Fibroblast of villous mesenchyme (primary cell): ENCODE measurements at places on chromosomes 5 and 9.

DNA sequence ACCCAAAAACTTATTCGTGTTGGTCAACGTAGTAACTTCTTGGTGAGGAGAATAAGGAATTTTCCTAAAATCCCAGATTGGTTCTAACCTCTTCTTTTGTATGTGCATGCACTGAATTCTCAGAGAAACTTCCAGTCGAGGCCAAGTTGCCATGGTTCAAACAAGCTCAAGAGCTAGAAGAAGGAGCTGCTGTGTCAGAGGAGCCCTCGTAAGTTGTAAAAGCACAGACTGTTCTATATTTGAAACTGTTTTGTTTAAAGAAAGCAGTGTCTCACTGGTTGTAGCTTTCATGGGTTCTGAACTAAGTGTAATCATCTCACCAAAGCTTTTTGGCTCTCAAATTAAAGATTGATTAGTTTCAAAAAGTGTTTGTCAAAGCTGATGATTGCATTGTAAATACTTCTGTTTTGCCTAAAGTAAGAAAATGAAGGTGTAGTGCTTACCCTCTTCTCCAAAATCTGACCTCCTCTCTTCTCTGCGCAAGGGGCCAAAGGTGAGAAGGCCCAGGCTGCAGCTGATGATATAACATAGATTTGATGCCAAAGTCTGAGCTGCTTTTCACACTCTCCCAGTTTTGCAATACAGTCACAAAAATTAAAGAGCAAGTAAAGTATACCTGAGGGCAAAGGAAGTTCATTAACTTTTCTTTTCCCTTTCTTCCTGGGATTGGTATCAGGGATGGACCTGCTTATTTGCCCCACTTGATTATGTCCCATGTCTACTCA, 210.8 kb downstream of the ADAMTSL1 start:
- DNase-seq = no peak

GRCh38 chr5:79151942-79152671, 40.5 kb downstream of the BHMT start:
- DNase-seq = peak; percentile 23

GRCh38 chr9:69206047-69206446, 32.0 kb downstream of the TJP2 start:
- DNase-seq = no peak

GRCh38 chr5:143134900-143135299, 268.6 kb downstream of the NR3C1 start:
- no peak for DNase-seq

DNA sequence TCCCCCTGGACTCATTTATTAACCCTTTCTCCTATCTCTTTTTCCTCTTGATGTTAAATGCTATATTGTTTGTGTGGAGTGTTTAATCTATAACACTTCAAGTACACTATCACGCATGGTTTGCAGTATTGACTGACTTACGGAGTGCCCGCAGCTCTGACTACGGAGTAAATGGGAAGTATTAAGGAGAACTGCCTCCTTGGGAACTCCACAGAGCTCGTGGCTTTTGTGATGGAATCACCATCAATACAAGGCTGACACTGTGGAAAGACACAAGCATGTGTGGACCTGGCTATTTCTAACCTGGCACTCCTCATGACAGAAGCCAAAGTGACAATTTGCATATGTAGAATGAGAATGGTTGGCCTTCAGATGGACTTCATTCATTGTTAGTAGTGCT, 66.2 kb downstream of the SFXN1 start:
- DNase-seq = no peak

DNA sequence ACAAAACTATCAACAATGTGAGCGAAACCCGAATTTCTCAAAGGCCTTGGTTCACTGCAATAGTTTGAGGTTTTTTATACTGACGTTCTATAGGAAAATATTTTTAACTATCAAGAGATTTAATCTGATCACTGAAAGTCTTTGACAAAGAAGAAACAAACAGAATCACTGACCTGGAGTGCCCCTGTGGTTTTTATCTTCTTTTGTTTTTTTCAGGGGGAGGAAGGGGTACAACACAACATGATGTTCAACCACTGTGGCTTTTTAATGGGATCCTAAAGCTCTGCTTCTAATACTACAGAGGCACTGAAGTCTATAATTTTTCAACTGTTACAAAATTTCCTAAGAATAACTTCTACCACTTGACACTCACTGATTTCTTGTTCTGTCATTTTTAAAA, 185.9 kb downstream of the AP3B1 start:
- DNase-seq = no peak

- DNase-seq = no peak
These were observed 127.2 kb downstream of the C9orf50 start for GRCh38 chr9:129493706-129494047.

DNA sequence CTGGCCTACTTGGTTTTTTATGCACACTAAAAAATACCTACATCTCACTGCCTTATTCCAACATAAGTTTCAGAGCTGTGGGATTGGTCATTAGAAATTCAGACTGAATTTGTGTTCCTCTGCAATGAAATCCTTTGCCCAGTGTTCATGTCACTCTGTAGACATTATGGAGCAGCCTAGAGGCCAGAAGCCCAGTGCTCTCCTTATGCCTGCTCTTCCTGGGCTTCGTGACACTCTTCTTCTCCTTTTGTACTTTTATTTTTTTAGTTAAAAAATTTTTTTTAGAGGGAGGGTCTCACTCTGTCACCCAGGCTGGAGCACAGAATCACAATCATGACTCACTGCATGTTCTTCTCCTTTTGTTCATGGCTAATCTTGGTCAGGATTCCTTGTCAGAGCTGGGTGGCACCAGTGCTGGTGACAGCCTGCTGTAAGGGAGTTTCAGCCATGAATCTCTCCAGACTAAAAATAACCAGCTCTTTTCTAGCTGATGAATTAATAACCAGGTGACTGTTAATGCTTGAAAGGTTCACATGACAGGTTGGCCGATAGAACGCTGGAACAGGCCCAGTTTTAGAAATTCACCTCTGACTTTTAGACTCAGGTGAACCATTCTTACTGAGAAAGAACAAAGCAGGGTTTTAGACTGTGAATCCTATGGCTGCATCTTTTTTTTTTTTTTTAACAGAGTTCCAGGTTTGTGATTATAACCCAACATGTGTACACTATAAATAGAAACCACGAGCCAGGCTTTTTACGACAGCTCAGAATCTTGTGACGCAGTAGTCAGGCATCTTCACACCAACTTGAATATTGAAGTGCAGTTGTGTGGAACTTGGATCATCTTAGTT, 34.1 kb upstream of the C5orf47 start:
- DNase-seq = peak; percentile 95

- DNase-seq = no peak
These were observed 215.7 kb upstream of the OTULINL start for GRCh38 chr5:14365831-14366430.

- peak; percentile 49 for DNase-seq
These were observed 73.0 kb downstream of the C9orf85 start for GRCh38 chr9:71984403-71984802.

DNA sequence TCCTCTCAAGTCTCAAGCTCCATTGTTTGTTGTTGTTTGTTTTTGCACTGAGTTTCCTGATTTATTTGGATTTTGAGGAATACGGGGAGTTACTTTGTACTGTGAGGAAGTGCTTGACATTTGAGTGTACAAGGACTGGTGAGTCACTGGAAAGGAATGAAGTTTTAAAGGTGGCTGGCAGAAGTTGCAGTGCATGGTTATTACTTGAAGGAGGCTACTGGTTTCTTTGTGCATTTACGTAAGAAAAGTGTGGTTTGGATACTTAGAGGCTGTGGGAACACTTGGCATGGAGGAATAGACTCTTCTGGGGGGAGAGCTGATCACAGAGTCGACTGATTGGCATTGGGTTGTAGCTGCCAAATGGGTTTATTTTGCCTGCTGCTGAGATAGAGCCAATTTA, 919.0 kb downstream of the TAF11L14 start:
- DNase-seq = peak; percentile 1

- DNase-seq = peak; percentile 66
These were observed 106.8 kb downstream of the MAPKAP1 start for GRCh38 chr9:125600194-125600593.

GRCh38 chr5:88778736-88779135, 104.2 kb downstream of the MEF2C start:
- no peak for DNase-seq

- no peak for DNase-seq
These were observed 41.7 kb downstream of the PALM2AKAP2 start for GRCh38 chr9:109821711-109822110.

DNA sequence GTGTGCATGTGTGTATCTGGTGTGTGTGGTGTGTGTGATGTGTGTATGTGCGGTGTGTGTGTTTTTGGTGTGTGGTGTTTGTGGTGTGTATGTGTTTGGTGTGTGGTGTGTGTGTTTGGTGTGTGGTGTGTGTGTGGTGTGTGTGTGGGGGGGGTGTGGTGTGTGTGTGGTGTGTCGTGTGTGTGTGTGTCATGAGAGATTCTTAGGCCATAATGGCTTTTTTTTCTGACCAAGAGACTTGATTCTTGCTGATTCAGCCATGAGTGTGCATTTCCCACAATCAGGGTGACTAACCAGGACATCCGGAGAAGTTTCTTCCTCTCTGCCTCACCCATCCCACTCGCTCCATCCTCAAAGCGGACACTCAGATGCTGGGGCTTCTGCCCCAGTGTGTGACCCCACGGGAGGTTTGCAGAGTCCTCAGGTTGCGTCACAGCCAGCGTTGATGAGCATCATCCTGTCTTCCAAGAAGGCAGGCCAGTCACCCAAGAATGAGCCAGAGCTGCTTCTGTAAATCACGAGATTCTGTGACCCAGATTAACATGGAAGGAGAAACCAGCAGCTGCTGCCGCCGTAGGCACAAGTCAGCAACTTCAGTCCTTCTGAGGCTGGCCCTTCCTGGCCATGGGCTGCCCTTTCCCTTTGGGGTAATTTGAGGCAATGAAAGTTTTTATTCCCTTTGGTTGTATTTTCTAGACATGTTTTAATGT, 12.5 kb upstream of the CTSL start:
- peak; percentile 99 for DNase-seq

DNA sequence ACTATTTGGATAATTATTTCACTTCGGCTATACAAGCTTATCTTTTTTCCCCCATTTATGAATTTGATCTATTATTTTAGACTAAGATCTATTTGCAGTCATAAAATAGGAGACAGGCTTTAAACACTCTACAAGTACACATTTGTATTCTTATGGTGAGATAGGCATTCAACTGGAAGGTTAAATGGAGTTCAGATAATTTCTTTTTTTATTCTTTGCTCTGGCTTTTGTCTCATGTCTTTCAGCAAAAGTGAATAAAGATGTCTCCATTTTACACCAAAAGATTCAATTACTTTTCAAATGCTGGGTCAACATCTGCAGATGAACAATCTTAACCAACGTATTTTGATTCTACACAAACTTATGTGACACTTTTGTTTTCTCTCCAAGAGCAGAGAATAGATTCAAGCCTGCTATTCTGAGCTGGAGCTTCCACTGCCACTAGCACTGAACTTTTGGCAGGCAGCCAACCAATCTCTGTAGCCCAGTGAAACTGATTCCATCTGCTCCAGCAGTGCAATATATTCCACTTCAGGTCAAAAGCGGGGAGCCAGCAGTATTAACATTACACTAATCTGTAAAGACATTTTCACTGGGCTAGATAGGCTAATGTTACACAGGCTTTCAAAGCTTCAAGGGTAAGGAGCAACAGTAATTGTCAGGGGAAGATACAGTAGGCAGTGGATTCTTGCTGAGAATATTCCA, 452.0 kb upstream of the ZNF608 start:
- DNase-seq = peak; percentile 86

DNA sequence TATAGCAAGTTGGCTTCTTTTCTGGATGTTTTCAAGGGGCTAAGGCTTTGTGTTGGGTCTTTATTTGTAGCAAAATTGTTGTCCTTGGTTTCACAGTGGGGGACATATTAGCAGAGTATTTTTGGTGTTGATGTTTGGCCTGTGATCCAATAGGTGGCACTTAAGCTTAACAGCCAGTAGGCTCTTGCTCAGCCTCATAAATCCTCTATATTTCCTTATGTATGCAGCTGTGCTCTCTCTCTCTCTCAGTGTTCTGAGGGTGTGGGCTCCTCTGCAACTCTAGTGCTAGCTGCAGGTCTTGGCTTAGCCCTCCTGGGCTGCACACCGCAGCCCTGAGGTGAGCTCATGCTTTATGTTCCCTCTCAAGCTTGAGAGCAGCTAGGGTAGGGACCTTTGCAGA, 195.0 kb upstream of the GHR start:
- no peak for DNase-seq

GRCh38 chr5:152551061-152551460, 146.0 kb upstream of the NMUR2 start:
- DNase-seq = no peak

GRCh38 chr5:139745800-139746690, 49.6 kb upstream of the PSD2 start:
- DNase-seq = peak; percentile 79

DNA sequence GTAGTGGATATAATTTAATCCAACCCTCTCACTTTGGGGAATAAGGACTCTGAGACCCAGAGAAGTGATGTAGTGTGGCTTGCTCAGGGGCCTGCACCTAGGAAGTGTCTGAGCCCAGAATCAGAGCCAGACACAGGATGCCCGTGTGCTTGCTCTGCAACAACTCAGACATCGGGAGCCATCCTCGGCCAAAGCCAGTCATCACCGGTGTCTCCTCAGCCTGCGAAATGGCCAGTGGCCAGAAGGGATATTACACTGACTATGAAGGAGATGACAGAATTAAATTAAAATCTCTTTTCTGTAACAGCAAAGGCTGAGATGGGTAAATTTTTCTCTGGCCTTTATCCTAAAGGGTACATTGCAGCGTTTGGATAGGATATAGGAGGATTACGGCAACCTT, 102.9 kb downstream of the MARCHF11 start:
- DNase-seq = no peak

- no peak for DNase-seq
These were observed 6.2 kb downstream of the GLRX start for GRCh38 chr5:95816341-95816740.

DNA sequence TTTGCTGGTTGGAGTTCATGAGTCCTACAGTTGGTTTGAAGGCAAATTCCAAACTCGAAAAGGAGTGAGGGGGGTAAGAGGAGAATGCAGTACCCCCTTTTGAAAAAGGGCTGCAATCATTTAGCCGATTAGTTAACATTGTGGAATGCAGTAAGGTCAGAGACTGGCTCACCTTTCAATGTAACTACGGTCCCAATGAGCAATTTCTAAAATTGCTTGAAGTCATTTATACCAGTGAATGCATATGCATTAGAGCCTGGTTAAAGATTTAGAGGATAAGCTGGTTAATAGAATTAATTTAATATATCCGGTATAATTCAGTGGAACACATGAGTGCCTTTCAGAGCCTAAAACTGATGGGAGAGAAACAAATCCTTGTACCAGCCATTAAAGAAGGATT, 172.6 kb upstream of the PAPPA start:
- DNase-seq = no peak

- peak; percentile 23 for DNase-seq
These were observed 7.4 kb downstream of the NPR2 start for GRCh38 chr9:35798658-35799374.

- no peak for DNase-seq
These were observed 157.1 kb downstream of the CCDC192 start for GRCh38 chr5:127860291-127860690.
